BE2C (cell line): ENCODE measurements at places on chromosomes 11 and 22.
A peak's percentile ranks its signal among the peaks of the same experiment; 100 is the strongest.

DNA sequence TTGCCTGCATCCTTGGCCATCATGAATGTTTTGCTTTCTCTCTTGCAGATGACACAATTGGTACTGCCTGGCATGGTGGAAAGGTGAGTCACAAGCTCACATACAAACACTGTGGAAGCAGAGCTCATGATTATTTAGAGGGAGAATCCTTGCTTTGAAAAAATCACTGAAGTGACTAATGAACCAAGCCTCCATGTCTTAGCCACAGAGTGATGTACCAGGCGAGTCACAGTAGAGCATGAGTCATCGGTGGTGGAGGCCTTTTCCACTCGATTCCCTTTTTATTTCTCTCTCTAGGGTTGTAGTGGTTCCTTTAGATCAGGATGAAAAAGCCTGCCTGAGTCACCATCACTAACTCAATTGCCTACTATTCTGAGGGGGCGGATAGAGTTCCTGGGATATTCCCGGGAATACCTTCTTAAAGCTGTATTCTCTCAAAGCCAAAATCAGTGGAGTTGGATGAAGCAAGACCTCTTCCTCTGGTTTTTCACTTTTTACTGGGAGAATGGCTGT, 49.6 kb upstream of the ALKBH3 start:
- DNase-seq: peak; percentile 39

- DNase-seq: no peak
Measured at GRCh38 chr11:19952116-19952605, 208.1 kb downstream of the DBX1 start.

DNA sequence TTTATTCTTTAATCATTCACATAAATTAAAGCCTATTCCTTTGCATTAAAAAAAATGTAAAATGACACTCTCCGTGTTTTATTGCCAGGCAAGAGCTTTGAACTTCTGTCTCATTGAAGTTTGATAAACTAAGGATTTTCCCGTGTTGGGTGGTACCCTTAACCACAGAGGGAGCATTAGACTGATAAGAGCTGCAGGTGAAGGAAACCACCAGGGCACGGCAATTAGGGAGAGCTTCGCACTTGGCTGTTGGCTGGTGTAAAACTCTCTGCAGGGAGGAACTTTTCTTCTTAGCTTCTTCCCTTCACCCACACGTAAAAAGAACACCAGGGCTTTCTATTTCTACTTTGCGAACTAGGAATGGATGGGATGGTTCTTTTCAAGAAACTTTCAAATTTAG, 47.0 kb downstream of the CSTPP1 start:
- no peak for DNase-seq

- DNase-seq: no peak
Measured at GRCh38 chr11:19524171-19524671, 188.4 kb upstream of the NAV2 start.

- DNase-seq: no peak
Measured at GRCh38 chr11:32116668-32117067, 25.8 kb downstream of the RCN1 start.

DNA sequence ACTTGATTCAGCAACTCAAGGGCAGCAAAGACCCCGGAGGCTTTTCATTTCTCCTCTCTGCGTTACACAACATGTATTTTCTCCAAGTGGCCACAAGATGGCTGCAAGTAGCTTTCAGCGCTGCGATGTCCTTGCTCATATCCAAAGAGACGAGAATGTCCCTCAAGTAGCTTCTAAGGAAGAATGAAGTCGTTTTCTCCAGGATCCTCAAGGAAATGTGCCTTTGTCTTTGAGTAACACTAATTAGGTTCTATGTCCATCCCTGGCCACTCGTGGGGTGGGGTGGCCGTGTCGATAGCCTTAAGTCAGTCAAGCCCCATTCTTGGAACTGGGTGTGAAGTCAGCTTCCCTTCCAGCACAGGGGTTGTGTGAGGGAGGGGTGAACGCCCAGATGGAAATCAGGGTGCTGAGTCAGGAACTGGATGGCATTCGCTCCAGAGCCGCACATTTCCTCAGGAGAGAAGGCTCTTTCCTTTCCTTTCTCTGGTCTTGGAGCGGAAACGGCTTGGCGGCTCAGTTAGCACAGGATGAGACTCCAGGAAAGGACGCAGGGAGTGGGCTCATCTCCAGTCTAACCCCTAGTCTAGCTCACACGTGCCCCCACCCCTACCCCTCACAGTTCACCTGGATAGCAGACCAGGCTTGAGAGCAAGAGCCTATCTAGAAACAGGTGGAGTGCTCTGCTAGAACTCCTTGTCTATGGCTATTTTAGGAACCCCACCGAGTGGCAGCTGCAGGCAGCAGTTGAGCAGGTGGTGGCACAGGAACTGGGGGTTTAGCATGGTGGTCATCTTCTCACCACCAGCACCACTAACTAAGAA, 44.3 kb downstream of the NNMT start:
- peak; percentile 41 for DNase-seq

- no peak for DNase-seq
Measured at GRCh38 chr22:37971475-37972434, 12.6 kb downstream of the SOX10 start.

DNA sequence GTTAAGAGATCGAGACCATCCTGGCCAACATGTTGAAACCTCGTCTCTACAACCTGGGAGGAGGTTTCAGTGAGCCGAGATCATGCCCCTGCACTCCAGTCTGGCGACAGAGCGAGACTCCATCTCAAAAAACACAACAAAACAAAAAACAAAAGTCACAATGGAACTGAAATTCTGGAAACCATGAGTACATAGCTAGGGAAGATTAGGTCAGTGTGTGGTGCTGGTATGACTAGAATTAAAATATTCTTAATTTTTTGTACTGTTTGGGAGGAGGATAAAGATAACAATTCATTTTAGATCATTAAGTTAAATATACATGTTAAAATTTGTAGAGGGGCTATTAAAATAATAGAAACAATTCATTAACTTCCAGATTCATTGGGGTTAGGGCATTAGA, 344.4 kb downstream of the TBC1D22A start:
- DNase-seq: no peak

GRCh38 chr11:10331548-10332289, 26.8 kb downstream of the ADM start:
- no peak for DNase-seq

DNA sequence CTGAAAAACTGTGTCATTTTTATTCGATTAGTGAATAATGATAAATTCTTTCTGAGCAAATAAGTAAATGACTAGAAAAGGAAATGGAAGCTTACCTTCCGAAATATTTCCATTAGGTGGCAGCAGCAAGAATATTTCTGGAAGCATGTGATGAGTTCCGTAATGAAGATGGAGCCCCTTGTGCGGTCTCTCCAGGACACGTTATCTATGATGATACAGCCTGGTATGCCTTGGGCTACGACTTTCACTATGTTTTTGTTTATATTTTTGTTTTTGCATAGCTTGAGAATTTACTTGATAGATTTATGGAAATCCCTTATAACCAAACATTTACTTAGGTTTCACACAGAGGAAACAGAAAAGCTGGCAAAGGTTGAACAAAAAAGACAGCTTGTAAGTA, 25.7 kb downstream of the CASP5 start:
- DNase-seq: peak; percentile 31

DNA sequence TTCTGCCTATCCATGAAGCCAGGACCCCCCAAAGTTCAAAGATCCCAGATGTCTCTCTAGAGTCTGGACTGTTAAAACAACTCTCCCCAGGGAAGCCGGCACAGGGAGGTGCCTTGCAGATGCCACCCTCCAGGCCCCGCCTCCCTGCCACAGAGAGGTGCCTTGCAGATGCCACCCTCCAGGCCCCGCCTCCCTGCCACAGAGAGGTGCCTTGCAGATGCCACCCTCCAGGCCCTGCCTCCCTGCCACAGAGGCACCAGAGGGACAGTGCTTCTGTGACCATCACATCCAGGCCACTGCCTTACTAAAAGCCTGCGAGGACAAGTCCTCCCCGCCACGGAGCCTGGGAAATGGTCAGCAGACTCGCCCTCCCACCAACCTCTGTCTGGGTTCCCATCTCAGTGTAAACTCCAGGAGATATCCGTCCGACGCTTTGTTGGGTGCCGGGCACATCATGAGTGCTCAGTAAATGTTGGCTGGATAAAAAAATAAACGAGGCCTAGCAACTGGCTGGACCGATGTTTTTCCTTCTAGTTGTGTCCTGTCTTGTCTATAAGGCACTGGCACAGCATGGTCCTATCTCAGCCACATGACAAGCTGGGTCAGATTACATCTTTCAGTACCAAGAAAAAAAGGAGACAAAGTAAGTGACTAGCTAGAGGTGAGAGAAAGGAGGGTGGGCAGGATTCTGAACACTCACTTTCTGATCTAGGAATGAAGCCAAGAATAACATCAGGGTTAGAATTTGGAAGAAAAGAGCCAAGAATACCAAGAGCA, 91.2 kb upstream of the CSNK2A3 start:
- no peak for DNase-seq
